ENCODE measurements at places on chromosomes 16 and 17.

DNA sequence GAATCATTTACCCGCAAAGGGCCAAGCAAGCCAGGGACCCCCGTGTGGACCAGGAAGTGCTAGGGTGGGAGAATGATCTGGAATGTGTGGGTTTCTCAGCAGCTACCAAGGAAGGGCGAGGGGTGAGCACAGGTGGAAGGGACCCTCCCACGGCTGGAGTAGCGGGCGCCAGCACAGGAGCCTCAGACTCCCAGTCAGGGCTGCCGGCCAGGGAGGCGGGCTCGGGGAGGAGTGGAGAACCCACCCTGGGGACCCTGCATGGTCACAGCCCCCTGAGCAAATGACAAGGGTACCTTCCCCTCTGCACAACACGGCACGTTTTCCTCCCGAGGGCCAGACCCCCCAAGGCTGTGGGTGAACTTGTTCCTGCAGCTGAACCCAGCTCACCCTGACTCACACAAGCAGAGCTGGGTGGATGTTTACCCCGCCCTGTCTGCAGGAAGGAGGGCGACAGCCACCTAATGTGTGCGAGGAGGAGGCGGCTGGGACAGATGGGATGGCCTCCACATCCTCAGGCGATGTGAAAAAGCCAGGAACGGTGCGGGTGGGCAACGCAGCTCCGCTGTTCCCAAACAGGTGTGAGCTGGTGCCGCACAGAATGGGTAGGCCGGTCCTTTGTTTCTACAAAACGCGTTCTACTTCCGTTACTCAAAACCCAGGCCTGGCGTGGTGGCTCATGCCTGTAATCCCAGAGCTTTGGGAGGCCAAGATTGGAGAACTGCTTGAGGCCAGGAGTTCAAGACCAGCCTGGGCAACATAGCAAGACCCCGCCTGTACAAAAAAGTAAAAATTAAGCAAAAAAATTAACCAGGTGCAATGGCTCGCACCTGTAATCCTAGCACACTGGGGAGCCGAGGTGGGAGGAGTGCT lies 6.2 kb downstream of the ECI1 start:
- DNase-seq, result no peak

DNA sequence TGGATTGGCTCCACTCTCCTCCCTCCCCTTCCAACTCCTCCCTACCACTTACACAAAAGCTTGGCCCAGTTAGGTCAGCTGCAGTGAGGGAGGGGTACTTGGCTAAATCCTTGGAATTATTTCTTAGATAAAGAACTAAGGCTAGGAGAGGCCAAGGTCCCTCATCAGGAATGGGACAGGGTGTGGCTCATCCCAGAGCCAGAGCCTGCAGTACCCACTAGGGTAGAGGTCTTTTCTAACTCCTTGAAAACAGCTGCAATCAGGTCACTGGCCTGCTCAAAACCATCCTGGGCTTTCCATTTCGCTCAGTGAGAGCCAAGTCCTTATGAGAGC lies 1.9 kb upstream of the SLC46A1 start:
- no peak for DNase-seq

GRCh38 chr17:77376795-77377709 lies 236.3 kb downstream of the SEC14L1 start:
- DNase-seq, result no peak

GRCh38 chr17:48231995-48232959 lies 124.7 kb downstream of the SNX11 start:
- DNase-seq, result peak; percentile 83

DNA sequence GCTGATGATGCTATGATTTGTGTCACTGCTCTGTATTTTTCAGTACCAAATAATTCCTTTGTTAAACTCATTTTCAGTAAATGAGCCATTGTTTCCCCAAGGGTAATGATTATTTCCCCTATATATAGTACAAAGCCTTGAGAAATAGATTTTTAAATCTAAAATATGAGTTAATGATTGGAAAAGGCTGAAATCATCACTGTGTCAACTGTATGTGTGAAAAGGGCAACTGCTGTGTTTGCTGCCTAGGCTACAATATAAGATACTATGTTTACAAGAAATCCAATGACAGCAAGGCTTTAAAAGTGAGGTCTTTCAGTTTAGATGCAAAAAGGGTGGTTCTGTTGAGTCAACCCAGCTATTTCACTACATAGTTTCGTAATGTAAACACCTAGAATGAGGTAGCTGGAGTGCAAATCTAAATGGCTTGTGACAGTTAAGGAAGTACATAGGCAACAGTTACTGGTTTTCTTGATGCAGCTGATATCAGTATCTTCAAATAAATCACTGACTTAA lies 15.3 kb downstream of the NLK start:
- no peak for DNase-seq

DNA sequence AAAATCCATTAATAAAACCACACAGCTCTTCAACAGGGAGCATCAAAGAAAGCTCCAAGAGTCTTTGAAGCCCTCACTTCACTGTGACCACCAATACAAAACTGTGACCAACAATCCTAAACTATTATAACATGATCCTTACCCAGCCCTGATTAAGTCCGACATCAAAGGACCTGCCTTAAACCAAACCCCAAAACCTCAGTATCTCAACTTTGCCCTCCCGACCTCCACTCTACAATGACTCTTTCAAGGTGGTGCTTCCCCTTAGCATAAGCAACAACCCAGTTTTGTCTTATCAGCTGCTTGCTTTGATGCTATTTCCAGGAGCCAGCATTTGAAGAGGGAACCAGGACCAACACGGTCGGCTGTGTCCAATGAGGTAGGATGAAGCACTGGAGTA lies 8.5 kb upstream of the PRSS22 start:
- no peak for DNase-seq

DNA sequence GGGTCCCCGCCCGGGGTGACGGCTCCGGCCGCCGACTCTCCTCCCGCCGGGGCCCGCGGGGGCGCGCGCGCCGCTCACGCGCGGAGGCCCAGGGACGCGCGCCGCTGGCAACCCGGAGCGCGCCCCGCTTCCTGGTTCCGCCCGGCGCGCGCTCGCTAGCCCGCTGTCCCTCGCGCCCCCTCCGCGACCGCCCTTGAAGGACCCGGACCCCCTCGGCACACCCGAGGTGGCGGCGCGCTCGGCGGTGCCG lies at the start of gene STAT5B:
Gene STAT5B (minus strand): TSS at position 33 of the 250 bp plus-strand sequence. CDS start 44,264 bp downstream, outside the sequence.
- no peak for DNase-seq

DNA sequence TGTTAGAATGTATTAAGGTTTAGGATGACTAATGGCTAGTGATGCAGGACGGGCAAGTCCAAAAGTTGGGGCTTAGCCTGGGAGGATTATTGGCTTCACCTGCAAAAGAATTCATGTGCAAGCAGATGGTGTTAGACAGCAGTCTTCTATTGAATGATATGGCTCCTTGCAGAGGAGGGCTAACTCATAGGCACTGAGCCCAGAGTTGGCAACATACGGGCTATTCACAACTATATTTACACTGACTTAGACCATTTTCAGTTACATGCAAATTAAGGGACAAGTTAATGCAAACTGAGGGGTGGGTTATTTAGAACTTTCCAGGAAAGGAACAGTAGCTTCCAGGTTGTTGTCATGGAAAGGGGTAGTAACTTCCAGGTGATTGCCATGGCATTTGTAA lies 1017.1 kb upstream of the EEF2KMT start:
- no peak for DNase-seq

DNA sequence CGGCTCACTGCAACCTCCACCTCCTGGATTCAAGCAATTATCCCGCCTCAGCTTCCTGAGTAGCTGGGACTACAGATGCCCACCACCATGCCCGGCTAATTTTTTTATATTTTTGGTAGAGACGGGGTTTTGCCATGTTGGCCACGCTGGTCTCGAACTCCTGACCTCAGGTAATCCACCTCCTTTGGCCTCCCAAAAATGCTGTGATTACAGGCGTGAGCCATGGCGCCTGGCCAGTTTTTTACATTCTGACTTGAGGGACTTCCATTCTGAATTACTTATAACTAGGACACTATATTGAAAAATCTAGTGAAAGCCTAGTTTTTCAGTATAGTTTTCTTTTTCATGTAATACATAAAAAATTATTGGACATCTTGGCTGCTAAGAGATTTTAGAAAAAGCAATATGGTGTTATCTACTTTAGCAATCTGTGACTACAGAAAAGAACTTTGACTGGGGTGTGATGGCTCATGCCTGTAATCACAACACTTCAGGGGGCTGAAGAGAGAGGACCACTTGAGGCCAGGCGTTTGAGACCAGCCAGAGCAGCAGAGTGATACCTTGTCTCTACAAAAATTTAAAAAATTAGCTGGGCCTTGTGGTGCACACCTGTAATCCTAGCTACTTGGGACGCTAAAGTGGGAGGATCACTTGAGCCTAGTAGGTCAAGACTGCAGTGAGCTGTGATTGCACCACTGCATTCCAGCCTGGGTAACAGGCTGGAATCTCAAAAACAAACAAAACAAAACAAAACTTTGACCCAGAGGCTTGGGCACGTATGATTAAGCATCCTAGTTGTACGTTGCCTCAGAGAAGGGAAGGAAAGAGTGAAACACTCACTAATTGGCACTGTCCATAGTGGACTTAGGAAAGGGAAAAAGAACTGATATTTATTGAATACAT lies 26.8 kb upstream of the GOSR1 start:
- DNase-seq, result no peak

- DNase-seq, result no peak
Measured at GRCh38 chr17:37802061-37802595, 57.3 kb upstream of the HNF1B start.

GRCh38 chr17:48600244-48601098 lies 4.3 kb downstream of the HOXB6 start:
- DNase-seq, result no peak

DNA sequence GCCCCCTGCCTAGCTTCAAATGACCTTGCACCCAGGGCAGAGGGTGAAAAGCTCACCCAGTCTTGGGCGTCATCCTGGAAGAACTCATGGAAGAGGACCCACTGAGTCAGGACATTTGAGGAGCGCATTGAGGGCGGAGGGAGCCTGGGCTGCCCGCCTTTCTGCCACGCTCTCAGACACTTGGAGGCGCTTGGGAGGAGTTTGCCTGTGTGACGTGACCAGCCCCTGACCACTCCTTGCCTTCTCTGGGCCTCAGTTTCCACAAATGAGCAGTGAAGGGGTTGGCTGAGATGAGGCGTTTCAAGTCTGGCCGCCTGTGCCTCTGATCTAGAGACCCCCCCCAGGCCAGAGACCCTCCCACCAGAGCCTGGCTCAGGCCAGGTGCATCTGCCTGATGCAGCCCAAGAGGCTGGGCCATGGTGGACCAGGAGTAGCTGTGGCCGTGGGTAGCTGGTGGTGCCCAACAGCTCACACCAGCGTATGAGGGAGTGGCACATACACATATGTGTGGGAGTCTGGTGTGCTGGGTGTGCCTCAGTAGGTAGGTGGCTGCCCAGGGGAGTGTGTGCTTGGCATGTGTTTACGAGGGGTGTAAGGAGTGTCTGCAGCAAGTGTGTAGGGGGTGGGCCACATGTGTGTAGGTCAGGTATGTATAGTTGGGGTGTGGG lies 80.2 kb upstream of the TOB1 start:
- DNase-seq, result no peak

DNA sequence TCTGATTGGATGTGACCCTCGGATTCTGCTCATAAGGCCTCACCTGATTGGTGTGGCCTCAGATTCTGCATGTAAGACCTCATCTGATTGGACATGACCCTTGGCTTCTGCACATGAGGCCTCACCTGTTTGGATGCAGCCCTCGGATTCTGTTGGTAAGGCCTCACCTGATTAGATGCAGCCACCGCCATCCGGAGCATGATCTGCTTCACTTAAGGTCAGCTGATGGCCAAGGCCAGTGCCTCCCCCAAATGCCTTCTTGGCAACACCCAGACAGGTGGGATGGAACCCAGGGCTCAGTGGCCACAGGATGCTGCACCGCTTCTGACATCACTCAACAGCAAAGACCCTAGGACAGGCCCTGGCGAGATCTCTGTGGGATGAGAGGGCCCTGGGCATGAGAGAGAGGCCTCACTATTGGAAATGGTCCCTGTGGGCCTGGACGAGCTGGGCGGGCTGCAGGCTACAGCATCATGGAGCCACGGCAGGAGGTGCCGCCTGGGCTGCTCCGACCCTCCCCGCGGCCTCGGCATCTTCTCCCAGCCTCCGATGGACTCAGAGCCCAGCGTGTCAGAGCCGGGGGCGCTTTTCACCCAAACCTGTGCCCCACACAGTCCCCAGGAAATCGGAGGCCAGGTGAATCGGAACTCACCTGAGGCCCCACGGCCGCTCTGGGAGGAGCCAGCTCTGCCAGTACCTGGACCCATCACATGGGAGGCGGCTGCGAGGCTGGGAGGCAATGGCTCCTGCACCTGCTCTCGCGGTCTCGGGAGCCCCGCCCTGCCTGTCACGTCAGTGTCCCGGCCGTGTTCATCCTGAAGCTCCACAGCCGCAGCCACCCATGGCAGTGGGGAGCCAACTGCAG lies 60.9 kb upstream of the ZNF469 start:
- no peak for DNase-seq

DNA sequence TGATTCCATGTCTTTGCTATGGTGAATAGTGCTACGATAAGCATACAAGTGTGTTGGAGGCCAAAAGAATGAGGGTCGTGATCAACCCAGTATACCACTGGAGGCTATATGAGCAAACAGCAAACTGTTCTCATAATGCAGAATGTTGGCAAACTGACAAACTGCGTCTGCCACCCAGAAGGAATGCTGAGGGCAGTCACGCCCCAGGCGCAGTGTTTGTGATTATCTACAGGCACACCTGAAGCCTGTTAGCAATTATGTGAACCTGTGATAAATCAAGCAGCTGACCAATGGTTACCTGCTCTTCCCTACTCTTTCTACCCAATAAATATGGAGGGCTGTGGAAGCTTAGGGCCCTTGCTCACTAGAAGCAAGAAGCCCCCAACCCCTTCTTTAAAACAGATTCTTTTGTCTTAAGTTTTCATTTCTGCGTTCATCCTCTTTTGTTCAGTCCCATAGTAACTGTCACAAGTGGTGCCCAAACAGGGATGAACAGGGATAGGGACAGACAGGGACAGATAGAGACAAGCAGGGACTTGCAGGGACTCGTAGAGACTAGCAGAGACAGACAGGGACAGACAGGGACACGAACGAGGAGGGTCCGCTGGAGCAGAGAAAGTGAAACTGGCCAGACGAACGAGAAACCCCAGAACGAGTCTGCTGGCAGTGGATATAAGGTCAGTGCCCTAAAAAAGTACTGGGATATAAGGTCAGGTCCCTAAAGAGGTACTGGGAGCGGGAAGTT lies 25.1 kb downstream of the CD300LG start:
- no peak for DNase-seq

- no peak for DNase-seq
Measured at GRCh38 chr16:52553322-52553721, 6.4 kb upstream of the TOX3 start.

GRCh38 chr16:85220964-85221731 lies 108.9 kb upstream of the CIBAR2 start:
- no peak for DNase-seq

GRCh38 chr16:11316331-11317015 lies 28.8 kb upstream of the RMI2 start:
- no peak for DNase-seq
